ENCODE measurements at places on chromosomes 7 and 10.

DNA sequence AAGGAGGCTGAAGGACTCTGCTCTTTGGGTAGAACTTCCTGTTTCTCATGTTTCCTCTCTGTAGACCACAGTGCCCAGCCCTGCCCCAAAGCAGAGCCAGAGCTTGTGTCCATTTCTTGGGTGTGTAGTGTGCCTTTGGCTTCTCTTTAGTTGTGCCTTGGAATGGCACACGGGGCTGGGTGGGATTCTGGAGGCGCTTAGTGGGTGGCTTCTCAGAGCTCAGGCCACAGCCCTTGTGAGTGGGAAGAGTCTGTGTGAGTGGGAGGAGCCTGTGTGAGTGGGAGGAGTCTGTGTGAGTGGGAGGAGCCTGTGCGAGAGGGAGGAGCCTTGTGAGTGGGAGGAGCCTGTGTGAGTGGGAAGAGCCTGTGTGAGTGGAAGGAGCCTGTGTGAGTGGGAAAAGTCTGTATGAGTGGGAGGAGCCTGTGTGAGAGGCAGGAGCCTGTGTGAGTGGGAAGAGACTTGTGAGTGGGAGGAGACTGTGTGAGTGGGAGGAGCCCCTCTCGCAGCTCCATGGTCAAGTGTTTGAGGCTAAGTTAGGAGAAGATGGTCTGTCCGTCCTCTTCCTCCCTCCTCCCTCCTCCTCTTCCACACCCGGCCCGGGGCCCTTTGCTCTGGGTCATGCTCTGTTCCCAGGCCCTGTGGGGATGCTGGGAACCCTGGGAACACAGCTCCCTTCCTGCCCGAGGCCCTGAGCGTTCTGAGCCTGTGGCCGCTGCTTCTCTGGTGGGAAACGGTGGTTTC lies 153.0 kb downstream of the GRK5 start:
- DNase-seq: no peak

- no peak for DNase-seq
Observed at GRCh38 chr7:98458090-98458875, 57.4 kb upstream of the BAIAP2L1 start.

- DNase-seq: no peak
Observed at GRCh38 chr7:1526271-1526754, 4.2 kb upstream of the MAFK start.

- no peak for DNase-seq
Observed at GRCh38 chr7:108014747-108015682, 12.1 kb upstream of the LAMB1 start.

Measured in stomach (tissue), 19 donors.